ENCODE measurements at places on chromosomes 1 and 21.

- DNase-seq, result no peak
These were observed 27.1 kb upstream of the DISP1 start for GRCh38 chr1:222787729-222788128.

- no peak for DNase-seq
These were observed 4.6 kb downstream of the LPGAT1 start for GRCh38 chr1:211825980-211826379.

DNA sequence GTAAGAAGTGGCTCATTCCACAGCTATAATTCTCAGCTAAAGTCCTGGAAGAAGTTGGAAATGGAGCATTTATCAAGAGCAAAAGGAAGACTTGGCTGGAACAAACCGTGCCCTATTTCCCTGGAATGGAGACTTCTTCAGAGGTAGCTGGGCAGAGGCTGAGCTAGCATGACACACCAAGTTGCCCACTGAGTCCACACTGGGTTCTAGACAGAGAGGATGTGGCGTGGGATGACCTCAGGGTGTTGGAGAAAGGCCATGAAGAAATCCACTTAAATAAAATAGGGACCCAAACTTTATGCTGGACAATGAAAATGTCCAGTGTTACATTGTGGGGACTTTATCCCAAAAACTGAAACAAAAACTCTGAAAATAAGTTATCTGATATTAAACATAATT lies 116.2 kb downstream of the KCNJ6 start:
- no peak for DNase-seq

DNA sequence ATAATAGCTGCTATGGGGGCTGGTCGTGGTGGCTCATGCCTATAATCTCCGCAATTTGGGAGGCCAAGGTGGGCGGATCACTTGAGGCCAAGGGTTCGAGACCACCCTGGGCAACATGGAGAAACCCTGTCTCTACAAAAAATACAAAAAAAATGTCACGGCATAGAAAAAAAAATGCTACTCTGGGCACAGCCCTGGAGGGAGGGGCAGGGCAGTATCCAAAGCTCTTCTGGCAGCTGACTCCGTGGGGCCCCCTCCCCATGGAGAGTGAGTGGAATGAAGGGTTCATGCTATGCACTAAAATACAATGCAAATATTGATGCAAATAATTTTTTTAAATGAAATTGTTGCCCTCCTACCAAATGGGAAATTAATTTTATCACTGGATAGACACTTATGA lies 78.7 kb downstream of the DESI2 start:
- no peak for DNase-seq

DNA sequence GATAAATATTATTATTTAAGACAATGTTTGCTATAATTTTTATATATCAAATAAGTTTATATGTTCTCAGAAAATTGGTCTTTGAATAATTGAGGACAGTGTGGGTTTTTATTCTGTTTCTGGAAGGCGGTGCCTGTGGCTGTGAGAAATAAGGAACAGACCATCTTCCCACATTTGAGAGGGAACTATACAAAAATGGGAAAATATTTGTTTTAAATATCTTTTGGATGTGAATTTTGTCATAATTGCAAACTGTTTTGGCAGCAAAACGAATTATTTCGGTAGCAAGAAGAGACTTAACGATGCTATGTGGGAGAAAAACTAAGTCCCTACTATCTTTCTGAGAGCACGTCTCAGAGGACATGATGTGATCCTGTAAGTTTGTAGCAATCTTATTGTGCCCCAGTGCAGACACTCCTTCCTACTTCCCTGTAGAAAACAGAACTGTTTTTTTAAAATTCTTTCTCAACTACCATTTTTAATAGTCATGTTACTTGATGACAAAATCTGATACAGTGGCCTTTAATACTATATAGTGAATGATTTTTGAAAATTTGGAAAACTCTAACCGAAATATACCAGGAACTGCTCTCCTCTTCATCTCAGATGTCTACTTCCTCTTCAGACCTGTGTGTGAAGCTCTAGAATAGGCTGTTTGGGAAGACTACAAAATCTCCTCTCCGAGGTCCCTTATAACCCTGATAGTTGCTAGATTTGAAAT lies 25.4 kb downstream of the PTPRC start:
- DNase-seq, result no peak

DNA sequence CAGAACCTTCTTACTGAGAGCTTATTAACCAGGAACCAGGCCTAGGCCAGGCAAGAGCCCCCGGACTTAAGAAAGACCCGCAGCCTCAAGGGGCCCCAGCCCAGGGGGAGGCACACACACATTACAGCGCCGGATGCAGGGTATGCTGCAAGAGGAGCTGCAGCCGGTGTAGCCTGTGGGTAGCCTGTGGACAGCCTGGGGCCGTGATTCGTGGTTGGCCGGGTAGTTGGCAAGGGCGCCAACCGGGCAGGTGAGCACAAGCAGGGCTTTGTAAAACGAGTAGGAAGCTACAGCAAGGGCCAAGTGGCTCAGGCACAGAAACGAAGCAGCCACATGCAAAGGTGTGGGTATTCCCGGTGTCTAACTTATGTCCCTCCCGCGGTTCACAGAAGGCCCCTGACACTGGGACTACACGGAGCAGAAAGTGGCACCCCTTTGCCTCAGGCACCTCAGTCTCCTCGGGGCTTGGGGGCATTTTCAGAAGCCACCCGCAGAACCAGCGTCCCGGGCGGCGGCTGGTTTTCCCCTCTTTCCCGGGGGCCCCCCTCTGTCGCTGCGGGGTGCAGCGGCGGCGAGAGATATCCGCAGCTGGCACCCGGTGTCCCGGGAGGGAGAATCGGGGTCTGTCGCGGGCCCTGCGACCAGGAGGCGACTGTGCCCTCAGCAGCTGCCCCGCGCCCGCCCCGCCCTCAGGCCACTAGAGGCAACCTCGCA lies 40.8 kb downstream of the KIAA1614 start:
- DNase-seq, result no peak

GRCh38 chr1:119882132-119883049 lies 13.9 kb downstream of the ADAM30 start:
- no peak for DNase-seq

DNA sequence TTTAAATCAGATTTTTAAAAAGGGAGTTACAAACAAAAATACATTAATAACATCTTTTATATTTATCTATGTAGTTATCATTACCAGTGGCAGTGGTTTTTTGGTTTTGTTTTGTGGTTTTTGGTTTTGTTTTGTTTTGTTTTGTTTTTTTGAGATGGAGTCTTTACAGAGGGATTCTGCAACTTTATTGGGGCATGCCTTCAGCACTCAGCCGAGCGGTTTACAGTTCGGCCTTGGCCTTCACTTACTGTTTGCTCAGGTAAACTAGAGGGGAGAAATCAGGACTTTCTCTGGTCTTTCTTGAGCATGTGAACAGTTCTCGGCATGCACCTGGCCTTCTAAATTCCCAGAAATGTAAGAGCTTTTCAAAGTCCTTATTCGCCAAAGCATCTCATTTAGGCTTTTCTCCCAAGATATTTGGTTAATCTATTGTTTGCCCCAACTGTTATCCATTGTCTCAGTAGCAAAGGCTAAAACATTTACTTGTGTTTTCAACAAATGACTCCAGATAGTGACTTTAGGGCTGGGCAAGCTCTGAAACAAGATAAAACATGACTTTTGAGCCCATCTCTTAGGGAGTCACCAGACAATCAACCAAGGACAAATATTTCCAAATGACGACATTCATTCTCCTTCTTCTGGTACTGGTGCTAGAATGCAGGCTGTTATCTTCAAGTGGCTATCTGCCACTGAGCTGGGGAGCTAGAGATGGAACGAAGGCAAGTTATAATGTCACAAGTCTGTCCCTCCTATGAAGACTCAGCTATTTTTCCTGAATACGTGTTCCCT lies 48.4 kb upstream of the ADORA3 start:
- DNase-seq, result no peak

All from stimulated activated CD8-positive, alpha-beta memory T cell treated with anti-CD3 and anti-CD28 coated beads, Interleukin-4, amount 100 ng/mL, for 1 hour (primary cell).